Anterior cingulate cortex (tissue), 58 donors: ENCODE measurements at places on chromosomes 7 and 10.
A peak's percentile ranks its signal among the peaks of the same experiment; 100 is the strongest.

DNA sequence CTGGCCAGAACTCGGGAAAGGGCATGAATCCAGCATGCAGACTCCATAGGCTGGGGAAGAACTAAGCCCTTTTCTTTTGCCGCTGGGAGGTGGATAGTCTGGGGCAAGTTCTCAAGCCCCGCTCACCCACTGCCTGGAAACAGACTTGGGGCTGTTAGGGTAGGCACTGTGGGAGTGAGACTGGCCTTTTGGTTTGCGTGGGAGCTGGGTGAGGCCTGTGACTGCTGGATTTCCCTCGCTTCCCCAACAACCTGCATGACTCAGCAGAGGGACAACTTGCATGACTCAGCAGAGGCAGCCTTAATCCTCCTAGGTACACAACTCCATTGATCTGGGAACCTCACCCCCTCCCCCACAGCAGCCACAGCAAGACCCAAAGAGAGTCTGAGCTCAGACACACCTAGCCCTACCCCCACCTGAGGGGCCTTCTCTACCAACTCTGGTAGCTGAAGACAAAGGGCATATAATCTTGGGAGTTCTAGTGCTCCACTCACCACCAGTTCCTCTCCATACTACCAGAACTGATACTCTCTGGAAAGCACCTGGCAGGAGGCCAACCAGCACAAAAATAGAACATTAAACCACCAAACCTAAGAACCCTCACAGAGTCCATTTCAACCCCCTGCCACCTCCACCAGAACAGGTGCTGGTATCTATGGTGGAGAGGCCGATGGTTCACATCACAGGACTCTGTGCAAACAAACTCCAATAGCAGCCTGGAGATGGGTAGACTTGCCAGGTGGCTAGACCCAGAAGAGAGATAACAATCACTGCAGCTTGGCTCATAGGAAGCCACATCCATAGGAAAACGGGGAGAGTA lies 81.4 kb upstream of the LAMB4 start:
- DNase-seq, result no peak

DNA sequence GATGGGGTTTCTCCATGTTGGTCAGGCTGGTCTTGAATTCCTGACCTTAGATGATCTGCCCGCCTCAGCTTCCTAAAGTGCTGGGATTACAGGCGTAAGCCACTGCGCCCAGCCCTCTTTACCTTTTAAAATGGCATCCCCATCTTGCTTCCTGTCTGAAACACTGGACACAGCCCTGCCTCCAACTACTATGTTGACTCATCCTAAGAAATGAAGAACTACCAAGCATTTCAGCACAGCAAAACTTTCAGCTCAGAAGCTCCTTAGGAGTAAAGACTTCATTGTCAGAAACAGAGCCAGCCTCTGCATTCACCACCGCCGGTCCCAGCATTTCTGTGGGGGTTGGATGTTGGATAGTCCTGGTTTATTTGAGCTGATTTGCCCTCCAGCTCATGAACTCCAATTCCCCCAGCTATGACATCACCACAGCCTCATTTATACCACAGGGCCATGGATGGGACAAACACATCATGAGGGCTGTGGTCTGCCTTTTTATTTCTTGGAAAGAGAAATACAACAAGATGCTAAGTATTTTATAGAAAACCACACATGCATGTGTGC lies 123.5 kb downstream of the ADCY1 start:
- DNase-seq, result no peak

DNA sequence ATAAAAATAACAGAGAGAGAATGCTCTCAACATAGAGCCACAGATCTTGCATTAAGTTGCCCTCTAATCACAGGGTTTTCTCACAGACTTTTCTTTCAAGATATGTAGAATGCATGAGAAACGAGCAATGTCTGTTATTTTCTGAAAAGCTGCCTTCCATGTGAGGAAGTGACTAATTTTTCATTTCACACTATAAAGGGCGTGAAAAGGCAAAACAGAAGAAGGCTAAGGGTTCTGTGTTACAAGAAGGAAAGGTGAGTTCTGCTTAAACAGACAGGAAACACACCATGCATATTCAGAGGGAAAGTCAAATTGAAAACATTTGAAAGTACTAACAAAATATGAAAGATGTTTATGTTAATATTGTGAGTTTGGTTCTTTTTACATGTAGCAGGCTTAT lies 189.2 kb downstream of the SEMA3D start:
- no peak for DNase-seq

- no peak for DNase-seq
Measured at GRCh38 chr10:109706026-109706560, 217.2 kb downstream of the XPNPEP1 start.

DNA sequence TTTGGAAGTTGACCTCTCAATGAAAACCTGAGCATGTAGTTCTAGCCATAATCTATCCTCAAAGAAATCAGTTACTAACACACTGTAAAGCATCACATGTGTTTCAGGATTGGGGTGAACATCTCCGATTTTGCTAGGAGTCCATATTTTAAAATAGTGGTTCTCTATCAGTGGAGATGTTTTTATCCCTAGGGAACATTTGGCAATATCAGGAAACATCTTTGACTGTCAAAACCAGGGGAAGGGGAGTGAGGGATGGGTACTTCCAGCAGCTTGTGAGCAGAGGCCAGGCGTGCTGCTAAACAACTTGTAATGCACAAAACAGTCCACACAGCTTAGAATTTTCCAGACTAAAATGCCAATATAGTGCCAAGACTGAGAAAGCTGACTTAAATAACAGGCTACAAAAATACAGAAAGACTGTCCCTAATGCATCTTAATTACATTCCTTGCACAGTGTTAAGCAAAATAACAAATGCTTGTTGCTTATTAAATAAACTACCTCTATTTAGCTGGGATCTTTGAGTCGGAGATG lies 120.9 kb downstream of the CRPPA start:
- DNase-seq, result no peak

- no peak for DNase-seq
Measured at GRCh38 chr7:139339698-139340036, 1.5 kb upstream of the FMC1 start.

DNA sequence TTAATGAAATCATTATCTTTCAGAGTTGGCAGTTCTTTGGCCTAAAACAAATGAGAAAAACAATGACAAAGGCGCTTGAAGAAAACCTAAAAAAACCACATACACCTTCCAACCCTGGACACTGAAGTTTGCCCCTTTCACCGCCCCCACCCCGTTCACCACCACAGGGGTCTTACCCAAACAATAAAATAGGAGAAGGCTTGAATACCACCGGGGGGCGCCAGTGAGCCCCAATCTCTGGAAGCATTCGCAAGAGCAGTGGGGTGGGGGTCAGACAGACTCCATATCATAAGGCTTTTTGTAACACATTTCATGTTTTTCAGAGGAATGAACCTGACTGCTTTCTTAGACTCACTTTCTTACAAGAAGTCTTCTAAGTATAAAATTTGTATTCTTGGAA lies 163.6 kb downstream of the PIP4K2A start:
- DNase-seq, result peak; percentile 25

- DNase-seq, result no peak
Measured at GRCh38 chr10:68043030-68043429, 32.1 kb downstream of the HERC4 start.

GRCh38 chr7:8089036-8089780 lies 120.6 kb downstream of the GLCCI1 start:
- no peak for DNase-seq
